Subcutaneous adipose tissue (tissue), 4 donors: ENCODE measurements at places on chromosomes 11 and 22. TPM values are rescaled to one million over a fixed set of nuclear protein-coding genes. Genes with fewer than 3 reads are reported as not detected.

PPP6R3 gene
- 122 TPM for total RNA-seq

DRD2 gene
- not detected for total RNA-seq

CTSC gene
- 58.0 TPM for total RNA-seq

RAB39A gene
- 3.3 TPM for total RNA-seq
